ENCODE measurements at places on chromosomes 1 and 21.

DNA sequence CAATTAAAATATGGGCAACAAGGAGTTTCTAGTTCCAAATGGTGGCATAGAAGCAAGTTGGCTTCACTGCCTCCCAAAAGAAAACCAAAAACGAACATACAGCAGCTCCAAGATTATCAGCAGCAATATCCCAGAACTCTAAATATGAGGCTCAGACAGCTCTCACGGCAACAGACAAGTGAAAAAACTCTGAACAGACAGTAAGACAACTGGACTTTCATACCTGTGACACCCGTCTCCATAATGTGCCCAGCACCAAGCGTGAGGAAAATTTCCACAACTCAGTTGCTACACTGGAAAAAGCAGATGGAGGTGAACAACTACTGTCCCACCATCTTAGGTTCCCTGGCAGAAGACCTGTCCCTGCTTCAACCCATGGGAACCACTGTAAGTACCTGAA, 39.9 kb downstream of the HSF2BP start:
- DNase-seq: no peak

GRCh38 chr1:19315378-19316198, 3.5 kb downstream of the SLC66A1 start:
- no peak for DNase-seq

GRCh38 chr1:114315631-114316030, 162.0 kb upstream of the SYT6 start:
- no peak for DNase-seq

- no peak for DNase-seq
These were observed 237.6 kb downstream of the NTNG1 start for GRCh38 chr1:107378426-107378825.

- DNase-seq: peak; percentile 93
These were observed 95.6 kb downstream of the LAMC2 start for GRCh38 chr1:183281553-183282091.

DNA sequence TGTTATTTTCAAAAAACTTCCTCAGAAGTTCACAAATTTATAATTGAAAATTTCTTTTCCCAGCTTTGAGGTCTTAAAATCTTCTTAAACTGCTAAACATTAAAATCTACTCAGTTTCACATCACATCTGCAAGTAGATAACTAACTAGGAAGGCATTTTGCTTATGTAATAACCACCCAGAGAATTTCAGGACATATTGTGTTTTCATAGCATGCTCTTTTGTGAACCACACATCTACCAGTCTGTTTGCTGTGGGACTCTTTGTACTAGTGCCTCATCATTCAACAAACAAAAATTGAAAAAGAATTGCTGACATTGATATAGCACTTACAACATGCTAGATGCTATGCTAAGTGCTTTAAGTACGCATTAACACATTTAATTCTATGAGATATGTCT, 31.6 kb upstream of the C1orf146 start:
- DNase-seq: no peak

DNA sequence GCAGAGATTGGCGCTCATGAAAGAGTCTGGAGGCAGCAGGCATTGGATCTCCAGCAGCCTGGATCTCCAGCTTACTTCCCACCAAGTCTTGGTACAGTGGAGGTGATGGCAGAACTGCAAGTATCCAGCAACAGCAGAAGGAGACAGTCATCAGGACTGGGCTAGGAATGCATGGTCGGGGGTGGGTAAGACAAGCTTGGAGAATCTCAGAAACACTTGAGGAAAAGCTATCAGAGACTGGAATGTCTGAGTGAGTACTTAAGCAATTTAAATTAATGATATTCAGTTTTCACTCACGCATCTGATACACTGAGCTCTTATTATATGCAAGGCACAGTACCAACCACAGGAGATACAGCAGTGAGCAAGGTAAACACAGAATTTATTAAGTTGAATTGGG, 9.8 kb downstream of the TMEM35B start:
- no peak for DNase-seq

GRCh38 chr1:188489336-188490112, 1660.8 kb downstream of the PLA2G4A start:
- no peak for DNase-seq

- no peak for DNase-seq
These were observed 539 bp downstream of the ANP32E start for GRCh38 chr1:150235294-150235851.

- DNase-seq: no peak
These were observed 3.3 kb downstream of the AHDC1 start for GRCh38 chr1:27600498-27601175.

GRCh38 chr1:108949044-108949443, 14.2 kb downstream of the CLCC1 start:
- no peak for DNase-seq

GRCh38 chr1:223887747-223888418, 42.1 kb upstream of the TP53BP2 start:
- DNase-seq: peak; percentile 64
